ENCODE measurements at places on chromosomes 13 and 19. TPM values are rescaled to one million over a fixed set of nuclear protein-coding genes. Genes with fewer than 3 reads are reported as not detected.

DNA sequence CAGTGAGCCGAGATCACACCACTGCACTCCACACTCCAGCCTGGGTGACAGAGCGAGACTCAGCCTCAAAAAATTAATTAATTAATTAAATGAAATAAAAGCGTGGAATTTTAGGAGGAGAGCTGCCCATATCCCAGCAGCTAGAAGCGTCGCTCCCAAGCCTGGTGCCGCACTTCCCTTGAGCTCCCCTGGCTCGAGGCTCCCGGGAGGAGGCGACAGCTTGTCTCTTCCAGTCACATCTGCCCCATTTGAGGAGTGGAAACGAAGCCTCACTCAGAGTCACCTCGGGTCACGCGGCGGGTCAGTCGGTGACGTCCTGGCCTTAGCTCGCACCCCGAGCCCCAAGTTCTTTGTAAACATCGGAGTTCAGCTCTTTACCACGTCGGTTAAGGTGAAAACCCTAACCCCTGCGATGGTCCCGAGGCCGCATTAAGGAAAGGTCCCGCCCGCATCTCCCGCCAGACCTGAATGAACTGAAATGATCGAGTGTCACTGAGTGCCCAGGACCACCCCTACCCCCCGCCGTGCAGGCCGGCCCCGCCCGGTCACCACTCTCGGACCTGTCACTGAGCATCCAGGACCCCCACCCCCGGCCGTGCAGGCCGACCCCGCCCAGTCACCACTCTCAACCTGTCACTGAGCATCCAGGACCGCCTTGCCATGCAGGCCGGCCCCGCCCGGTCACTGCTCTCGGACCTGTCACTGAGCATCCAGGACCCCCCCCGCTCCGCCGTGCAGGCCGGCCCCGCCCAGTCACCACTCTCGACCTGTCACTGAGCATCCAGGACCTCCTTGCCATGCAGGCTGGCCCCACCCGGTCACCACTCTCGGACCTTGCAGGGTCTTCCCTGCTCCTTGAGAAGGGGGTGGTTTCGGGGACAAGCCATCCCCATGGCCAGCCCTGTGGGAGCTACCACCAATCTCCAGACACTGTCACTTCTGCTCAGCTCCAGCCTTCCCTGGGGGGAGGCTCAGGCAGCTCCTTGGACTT lies 176.9 kb downstream of the KDM4B start:
- DNase-seq = peak; percentile 42

- DNase-seq = peak; percentile 85
Measured at GRCh38 chr13:71864094-71864985, 2.7 kb downstream of the DACH1 start.

DNA sequence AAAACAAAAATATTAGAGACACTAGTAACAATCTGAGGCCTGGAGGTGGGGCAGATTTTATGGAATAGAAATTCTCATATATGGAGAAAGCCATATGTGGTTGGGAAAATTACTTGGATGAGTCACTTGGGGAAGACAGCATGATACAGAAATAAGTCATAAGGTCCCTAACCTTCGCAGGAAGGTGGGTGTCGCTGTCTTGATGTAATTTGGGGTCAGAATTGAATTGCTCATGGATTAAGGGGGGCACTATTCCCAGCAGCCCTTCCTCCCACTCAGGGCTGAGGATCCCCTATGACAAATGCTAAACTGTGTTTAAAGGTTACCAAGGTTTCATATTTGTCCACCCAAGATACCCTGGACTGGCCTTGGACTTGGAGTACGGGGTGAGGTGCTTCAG lies 5.0 kb downstream of the RDH8 start:
- DNase-seq = no peak

PRX gene
- 1.7 TPM for total RNA-seq

SLC17A7 gene
- 0.20 TPM for total RNA-seq

ZNF428 gene
- 40.2 TPM for total RNA-seq
